ENCODE measurements at places on chromosomes 7 and 10.

DNA sequence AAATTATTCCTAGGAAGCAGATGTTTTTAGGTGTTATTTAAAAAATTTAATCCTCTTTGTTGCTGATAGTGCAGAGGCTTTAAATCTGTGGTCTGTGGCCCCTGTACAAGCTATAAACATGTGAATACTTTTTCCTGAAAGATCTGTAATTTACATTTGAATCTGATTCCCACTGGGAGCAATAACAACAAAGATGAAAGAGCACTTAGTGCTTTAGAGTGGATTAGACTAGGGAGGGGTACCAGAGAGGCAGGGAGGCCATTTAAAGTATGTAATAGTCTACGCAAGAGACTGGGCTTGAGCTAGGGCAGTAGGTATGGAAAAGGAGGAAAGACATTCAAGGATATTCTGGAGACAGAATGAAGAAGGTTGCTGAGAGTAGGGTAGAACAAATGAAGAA, 19.1 kb downstream of the BTRC start:
- no peak for DNase-seq

GRCh38 chr10:46050941-46051623, 5.0 kb upstream of the MSMB start:
- no peak for DNase-seq

- peak; percentile 42 for DNase-seq
Observed at GRCh38 chr10:110455446-110455845, 42.3 kb upstream of the DUSP5 start.

- DNase-seq: no peak
Observed at GRCh38 chr10:88928254-88928653, 24.3 kb downstream of the ACTA2 start.

GRCh38 chr10:94402843-94403379, 570 bp downstream of the TBC1D12 start:
- DNase-seq: no peak
